Myometrial cell (primary cell): ENCODE measurements at places on chromosomes 1 and 21. TPM values are rescaled to one million over a fixed set of nuclear protein-coding genes. Genes with fewer than 3 reads are reported as not detected.

Gene ZNF124
- 8.1 and 12.2 TPM in 2 replicates for total RNA-seq

Gene SPRR1B
- not detected in 2 replicates for total RNA-seq

Gene COL6A1
- 1,046 and 1,090 TPM in 2 replicates for total RNA-seq

Gene ASPM
- total RNA-seq = 30.3 and 46.1 TPM in 2 replicates

Gene TNFSF18
- 0.86 and 1.9 TPM in 2 replicates for total RNA-seq

Gene SLC16A1
- 95.7 and 105 TPM in 2 replicates for total RNA-seq

Gene TMIGD3
- total RNA-seq = not detected in 2 replicates

Gene KLHDC8A
- total RNA-seq = not detected in 2 replicates

Gene KANK4
- not detected in 2 replicates for total RNA-seq

Gene ALPL
- 0.29 and 6.4 TPM in 2 replicates for total RNA-seq

Gene S100A3
- 5.8 and 15.8 TPM in 2 replicates for total RNA-seq

Gene YOD1
- total RNA-seq = 2.6 and 5.0 TPM in 2 replicates

Gene GUCA2B
- not detected in 2 replicates for total RNA-seq

Gene PRAMEF9
- total RNA-seq = not detected in 2 replicates

Gene PCNX2
- total RNA-seq = 6.1 and 53.5 TPM in 2 replicates

Gene CASQ1
- not detected in 2 replicates for total RNA-seq
